Cardiac septum (tissue), 1 donor: ENCODE measurements at places on chromosomes 12 and 14.

DNA sequence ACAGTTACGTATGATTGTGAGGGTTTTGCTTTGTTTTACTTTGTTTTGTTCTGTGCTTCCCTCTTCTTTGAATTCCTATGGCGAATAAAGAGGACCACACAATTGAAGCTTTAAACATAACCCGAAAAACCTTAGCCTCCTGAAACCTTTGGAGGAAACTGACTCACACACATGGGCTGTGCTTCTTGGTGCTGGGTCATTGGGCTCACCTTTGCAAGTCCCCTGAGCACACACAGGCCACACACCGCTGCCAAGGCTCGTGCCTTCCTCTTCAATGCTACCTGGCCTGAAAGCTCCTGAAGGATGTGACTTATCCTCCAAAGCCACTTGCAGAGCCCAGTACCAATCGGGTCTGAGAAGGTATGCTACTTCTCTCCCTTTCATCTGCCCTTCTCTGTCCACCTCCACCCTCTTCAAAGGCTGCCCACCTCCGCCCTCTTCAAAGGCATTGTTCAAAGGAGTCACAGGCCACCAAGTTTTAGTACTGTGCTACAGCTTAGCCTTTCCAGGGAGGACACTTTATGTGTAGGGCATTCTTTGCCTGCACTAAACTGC lies 114.6 kb downstream of the FOXN3 start:
- DNase-seq, result no peak

- DNase-seq, result no peak
Measured at GRCh38 chr12:55637467-55637866, 775 bp downstream of the OR10P1 start.

- no peak for DNase-seq
Measured at GRCh38 chr14:103828315-103828967, 18.9 kb downstream of the PPP1R13B start.

DNA sequence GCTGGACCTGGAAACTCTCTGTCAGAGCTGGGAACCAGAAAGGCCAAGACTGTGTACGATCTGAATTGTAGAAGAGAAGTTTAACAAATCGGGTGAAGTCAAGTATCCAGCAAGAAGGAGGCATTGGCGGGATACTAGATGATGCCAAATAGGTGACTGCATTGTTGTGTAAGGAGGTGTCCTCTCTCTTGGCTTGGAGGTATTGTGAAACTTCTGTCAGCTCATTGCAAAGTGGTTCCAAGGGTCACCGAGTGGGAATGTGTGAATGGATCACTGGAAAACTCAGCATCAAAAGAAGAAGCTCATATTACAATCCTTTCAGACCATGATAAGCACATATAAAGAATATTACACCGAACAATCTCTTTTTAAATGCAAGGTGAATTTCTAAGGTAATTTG lies 11.7 kb downstream of the NAV3 start:
- DNase-seq, result no peak

DNA sequence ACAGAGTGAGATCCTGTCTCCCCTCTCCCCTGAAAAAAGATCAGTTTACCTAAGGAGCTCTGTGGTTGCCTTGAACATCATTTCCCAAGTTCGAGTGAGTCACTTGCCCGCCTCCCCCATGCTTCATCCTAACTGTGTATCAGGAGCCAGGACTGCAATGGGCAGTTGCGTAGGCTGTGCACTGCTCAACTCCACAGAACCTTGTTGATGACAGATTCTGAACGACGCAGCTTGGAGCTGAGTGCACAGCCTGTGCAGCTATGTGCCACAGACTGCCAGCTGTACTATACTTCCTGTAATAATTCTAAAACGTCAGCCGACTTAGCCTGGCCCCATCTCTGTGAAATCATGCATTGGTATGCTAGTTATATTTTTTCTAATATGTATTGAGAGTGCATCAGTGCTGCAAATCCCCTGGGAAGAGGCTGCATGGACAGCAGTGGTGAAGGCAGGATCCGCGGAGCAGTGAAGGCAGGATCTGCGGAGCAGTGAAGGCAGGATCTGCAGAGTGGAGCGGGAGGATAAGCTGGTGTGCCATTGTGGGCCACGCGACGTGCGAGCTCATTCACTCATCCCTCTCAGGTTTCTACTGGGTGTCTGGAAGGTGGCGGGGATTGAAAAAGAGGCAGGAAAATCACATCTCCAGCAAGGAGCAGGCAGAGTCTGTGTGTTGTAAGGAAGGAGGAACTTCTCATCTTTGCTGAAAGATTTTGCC lies 80.8 kb downstream of the GALNT9 start:
- DNase-seq, result no peak

DNA sequence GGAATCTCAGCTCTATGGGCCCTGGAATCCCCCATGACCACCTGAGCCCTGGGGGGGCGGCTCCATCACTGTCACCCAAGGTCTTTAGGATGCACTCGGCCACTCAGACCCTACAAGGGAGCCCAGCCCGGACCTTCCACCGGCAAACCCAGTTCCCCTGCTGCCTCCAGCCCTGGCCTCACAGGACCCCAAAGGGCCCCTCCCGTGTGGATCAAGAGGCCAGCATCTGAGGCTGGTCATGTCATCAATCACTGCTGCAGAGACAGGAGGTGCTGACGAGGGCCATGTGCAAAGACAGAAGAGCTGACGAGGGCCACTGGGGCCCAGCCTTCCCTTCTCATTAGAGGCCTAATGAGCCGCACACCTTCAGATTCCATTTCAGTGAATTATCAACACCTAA lies 39.0 kb upstream of the SFSWAP start:
- no peak for DNase-seq

- no peak for DNase-seq
Measured at GRCh38 chr14:23062002-23062401, 4.7 kb upstream of the CDH24 start.

DNA sequence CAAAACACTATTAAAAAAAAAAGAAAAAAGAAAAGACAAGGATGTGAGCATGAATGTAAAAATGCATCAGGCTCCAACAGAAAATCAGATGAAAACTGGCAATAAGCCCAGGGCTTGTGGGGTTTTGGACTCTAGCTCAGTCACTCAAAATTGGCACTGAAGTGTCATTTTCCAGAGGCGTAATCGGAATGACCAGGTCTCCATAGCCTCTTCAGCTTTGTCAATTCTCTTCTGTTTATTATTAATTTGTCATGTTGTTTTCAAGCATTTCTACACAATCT lies 137.2 kb upstream of the TRHDE start:
- no peak for DNase-seq

DNA sequence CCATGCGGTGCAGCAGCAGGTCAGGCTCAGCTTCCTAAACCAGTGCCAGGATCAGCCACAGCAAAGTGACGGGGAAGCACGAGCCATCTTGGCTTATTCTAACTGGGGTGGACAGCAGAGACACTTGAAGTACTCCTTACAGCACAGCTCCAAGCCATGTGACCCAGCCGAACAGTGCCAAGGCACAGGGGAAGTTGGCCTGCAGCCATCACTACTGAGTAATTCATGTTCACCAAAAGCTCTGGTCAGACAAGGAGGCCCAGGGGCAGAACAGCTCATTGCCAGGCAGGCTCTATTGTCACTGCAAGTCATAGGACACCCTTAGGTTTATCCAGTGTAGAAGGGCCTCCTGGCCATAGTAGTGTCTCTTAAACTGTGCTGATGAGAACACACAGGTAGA lies 23.4 kb upstream of the SLC35F4 start:
- peak; percentile 81 for DNase-seq

DNA sequence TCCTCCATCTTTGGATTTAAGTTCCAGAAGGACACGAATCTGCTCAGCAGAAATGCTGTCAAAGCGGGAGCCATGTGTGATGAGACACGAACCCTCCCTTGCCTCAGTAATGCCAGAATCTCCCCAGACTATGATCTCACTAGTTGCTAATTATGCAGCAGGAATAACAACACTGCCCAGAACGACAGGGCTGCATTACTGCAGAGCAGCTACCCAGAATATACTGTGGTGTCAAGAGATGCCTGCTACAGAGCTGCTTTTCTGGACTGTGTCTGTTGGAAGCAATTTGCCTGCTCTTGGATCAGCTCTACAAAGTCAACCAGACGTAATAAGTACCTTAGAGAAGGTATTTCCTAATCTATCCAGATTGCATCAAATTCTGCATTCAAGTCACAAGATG lies 5.5 kb downstream of the CSRNP2 start:
- DNase-seq, result no peak

GRCh38 chr14:104121142-104121541 lies 17.2 kb upstream of the KIF26A start:
- peak; percentile 15 for DNase-seq

DNA sequence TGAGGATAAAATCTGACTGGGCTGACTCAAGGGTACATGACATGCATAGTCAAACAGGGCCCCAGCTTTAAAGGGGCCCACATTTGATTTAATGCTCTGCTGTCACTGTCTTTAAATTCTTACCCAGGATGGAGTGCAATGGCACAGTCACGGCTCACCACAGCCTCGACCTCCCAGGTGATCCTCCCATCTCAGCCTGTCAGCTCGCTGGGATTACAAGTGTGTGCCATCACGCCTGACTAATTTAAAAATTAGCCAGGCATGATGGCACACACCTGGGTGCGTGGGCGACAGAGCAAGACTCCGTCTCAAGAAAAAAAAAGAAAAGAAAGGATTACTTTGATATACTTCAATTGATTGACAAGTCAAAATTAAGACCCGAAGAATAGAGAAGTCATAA lies 9.2 kb upstream of the PLBD1 start:
- no peak for DNase-seq

GRCh38 chr12:28413460-28414109 lies 223.3 kb downstream of the CCDC91 start:
- DNase-seq, result no peak

DNA sequence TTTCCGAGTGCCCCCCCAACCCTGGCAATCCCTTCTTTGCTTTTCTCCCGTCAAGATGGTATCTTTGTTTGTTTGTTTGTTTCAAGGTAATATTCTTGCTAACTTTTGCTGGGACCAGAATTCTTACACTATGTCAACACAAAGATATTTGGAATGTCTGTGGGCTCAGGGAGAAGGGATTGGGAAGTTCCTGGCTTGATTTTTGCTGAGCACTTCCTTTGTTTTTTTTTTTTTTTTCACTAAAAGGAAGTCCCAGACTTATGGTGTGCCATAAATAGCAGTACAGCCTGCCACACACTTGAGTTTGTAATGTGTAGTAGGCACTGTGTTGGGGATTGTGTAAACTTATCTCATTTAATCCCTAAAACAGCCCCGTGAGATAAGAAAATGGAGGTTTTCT lies 11.2 kb upstream of the RNU6-7 start:
- DNase-seq, result no peak

DNA sequence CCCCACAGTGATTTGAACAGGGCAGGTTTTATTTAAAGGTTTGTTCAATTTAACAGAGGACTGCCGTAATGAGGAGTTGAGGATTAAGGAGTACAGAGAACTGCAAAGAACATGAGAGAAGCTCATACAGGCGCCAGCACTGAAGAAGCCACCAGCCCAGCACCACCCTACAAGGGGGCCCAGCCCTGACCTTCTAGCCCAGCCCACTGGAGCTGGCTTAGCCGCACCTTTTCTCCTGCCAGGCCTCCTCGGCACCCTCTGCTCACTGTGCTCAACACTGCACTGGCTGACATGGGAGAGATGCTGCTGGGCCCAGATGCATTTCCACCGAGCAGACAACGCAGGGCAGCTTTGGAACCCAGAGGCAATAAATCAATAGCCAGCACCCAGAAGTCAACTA lies 36.5 kb upstream of the SFSWAP start:
- DNase-seq, result no peak

DNA sequence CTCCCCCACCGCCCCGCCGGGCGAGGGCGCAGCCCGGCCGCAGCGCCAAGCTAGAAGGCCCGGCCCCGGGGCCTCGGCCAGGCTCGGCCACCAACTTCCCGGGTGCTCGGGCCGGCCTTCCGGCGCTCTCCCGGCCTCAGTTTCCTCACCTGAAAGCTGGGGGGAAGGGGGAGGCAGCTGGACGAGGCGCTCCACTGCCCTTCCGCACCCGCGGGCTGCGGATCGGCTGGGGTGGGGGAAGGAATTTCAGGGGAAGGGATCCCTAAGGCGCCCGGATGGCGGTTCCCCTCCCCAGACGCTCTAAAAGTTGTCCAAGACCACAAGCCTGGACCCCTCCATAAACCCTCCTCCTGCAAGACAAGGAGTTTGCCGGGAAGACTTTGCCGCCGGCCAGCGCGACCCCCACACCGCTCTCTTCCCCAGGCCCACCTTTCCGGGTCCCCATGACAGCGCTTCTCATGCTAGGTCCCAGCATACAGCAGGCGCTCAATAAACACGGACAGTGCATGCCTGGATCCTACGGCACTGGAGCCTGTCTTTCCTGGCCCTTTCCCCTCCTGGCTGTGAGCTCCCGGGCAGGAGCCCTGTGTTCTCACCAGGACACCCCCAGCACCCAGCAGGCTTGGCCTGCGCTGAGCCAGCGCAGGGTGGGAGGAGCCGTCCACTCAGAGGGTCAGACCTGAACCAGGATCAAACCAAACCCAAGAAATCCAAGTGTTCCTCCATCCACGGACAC lies 18.1 kb downstream of the BEGAIN start:
- no peak for DNase-seq

- peak; percentile 27 for DNase-seq
Measured at GRCh38 chr14:23580152-23580926, 1.7 kb upstream of the JPH4 start.

DNA sequence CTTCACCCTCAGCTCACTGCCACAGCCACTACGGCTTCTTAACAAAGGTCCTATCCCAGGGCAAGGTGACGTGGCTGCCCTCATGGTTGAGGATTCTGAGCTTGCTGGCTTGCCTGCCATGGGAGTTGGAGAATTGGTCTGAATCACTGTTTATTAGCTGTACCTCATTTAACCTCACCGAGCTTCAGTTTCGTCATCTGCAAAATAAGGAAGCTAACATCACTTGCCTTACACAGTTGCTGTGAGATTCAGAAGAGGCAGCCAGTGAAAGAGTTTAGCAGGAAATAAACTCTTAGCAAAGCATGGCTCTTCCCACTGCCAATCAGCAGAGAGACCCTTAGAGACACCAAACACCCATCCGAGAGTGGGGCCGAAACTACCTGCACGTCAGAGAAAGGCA lies 90.1 kb upstream of the KCNA1 start:
- DNase-seq, result no peak

- no peak for DNase-seq
Measured at GRCh38 chr12:113469224-113469948, 2.3 kb downstream of the LHX5 start.

DNA sequence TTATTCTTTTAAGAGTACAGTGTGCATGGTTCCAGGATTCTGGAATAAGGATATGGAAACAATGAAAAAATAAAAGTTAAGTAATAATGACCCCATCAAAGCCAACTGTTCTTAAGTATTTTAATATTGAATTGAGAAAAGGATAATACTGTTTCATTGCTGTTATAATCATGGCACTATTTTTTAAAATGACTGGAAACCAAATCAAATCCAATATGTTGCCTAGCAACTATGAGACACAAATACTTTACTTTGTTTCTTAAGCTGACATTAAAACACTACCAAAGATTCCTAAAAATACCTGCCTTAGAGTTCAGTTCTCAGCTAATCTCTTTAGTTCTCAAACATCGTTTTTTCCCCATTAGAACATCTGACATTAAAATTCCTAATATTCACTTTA lies 66.4 kb upstream of the OTOGL start:
- no peak for DNase-seq

- DNase-seq, result no peak
Measured at GRCh38 chr12:70876952-70877351, 43.6 kb downstream of the PTPRR start.

GRCh38 chr12:72098622-72099021 lies 160.0 kb downstream of the TPH2 start:
- no peak for DNase-seq
